ENCODE measurements at places on chromosomes 2 and 18.
A peak's percentile ranks its signal among the peaks of the same experiment; 100 is the strongest.

GRCh38 chr18:9787712-9788111, 79.6 kb downstream of the RAB31 start:
- DNase-seq, result no peak

GRCh38 chr2:188629753-188630527, 338.3 kb downstream of the GULP1 start:
- DNase-seq, result no peak

DNA sequence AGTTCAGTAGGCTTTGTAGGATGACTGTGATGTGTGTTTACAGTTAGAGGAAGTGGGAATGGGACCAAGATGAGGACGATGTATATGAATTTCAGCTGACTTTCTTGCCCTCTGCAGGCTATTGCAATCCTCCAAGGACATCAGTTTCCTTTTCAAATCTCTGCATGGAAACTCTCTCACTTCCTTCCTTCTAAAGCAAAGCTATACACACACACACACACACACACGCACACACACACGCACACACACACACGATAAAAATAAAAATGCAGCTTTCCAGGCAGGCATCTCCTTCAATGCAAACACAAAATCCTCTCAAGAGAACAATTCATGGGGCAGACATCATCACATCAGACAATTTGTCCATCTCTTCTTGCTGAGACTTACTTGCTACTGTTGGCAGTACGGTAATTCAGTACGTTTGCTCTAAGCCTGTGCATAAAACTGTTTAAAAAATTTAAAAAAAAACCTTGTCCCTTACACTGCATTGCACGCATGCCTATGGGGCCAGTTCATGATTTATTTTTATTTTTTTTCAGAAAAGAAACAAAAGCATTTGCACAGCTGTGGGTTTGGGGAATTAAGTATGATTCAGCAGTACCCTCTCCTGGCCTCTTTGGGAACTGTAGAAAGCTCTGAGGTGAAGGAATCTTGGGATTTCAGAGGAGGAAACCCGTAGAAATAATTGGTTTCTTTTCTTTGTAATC, 27.1 kb upstream of the ICOS start:
- DNase-seq, result no peak

GRCh38 chr2:72945450-72946019, 28.2 kb downstream of the EMX1 start:
- no peak for DNase-seq

GRCh38 chr2:111652038-111652437, 232.0 kb downstream of the ANAPC1 start:
- DNase-seq, result no peak

DNA sequence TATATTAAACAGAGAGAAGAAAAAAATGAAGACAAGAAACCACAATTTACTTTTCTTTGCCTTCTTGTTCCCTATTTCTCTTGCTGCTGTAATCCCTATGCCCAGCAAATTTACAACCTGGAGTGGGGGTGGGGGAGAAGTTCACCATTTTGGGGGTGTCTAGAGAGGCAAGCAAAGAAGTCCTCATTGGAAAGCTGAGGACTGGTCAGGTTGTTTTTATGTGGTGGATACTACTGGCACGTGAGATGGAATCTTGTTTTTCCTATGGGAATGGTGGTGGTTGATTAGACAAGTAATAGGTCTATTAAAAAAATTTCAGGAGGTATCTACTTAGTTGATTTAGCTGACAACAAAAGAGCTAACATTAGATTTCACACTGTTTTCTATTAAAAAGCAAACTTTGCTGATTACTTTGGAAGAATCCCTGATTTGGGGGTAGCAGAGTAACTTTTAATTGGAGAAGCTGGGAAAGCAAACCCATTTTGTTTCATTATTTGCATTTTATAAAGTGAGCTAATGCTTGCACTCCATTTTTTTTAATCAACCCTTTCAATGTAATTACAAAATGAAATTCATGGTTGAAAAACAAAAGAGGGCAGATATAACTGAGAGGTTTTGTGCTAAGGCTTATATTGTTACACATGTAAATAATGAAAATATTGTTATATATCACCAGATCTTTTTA, 6.0 kb downstream of the POU3F3 start:
- DNase-seq, result no peak

GRCh38 chr2:44559108-44559507, 197.4 kb downstream of the CAMKMT start:
- DNase-seq, result no peak

DNA sequence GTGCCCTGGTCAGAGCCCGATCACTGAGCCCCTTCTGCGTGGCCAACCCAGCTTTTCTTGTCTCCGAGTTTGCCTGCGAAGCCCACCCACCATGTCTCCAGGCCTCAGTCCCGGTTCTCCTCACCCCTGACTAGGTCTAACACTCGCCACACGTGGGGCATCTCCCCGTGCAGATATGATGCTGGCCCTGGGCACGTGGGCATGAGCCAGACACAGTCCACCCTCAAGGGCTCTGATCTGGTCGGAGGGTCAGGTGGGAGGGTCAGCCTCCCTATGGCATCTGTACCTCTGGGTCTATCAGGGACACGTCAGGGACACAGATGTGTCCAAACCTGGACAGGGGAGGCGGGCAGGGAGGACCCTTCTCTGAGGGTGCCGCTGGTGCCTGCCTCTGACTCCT, 95.4 kb downstream of the RHOB start:
- no peak for DNase-seq

DNA sequence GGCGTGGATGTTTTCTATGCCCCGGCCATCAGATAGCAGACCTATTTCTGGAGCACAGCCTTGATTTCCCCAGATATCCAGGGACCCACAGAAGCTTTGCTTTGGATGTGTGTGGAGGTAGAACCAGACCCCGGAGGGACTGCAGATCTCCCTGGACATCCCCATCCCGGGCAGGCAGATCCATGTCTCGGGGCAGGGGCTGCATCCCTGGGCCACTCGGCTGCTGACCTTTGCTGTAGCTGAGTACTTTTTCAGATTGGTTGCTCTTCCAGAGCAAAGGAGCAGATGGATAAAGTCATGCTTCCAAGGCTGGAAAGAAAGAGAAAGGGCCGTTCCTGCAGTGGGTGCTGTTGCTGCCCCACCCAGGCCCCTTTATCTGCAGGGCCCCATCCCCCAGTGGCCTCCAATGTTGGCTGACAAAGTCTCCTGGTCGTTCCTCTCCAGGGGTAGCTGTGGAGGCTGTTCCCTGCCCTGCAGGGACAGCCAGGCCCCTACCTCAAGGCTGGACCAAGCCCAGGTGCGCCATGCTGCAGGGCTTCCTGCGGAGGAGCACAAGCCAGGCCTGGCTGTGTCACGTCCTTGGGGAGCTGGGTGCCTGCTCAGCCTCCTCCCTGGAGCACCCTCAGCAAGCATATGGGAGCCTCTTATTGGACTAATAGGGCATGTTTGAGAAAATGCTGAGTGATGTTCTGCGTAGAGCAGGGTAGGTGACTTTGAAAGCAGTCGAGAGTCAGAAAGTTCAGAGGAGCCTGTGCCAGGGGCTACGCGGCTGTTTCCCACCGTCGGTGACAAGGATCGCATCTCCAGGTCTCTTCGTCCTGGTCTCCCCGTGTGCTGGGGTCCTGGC, 68.4 kb downstream of the TPO start:
- peak; percentile 14 for DNase-seq

- DNase-seq, result no peak
Observed at GRCh38 chr2:7417845-7418742, 500.9 kb downstream of the RNF144A start.

- DNase-seq, result no peak
Observed at GRCh38 chr2:29615183-29615582, 306.2 kb downstream of the ALK start.

GRCh38 chr2:96131152-96131812, 7.0 kb downstream of the ASTL start:
- DNase-seq, result no peak

GRCh38 chr2:68925295-68925896, 27.3 kb downstream of the GKN2 start:
- DNase-seq, result peak; percentile 57

DNA sequence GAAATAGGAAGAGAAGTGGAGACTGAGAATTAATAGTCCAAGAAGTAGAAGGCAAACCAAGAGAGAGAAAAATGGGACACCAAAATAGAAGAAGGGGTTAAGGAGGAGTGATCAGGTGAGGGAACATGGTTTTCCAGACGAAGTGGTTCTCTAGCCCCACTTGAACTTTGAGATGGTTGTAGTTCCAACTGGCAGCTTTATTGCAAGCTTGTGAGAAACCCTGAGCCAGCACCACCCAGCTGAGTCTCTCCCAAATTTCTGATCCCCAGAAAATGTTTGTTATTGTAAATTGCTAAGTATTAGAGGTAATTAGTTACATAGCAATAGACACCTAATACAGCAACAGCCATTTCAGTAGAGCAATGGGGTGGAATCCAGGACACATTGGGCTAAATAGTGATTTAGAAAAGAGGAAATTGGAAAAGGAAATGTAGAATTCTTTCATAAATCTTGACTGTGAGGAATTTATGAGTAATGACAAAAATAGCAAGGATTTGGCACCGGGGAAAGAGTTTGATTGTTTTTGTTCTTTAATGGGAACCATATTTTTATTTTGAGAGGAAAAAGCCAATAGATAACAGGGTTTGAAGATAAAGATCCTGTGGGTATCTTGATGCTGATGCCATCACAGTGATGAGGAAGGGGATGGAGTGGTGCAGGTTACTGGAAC, 62.1 kb upstream of the XDH start:
- no peak for DNase-seq

- DNase-seq, result no peak
Observed at GRCh38 chr2:168599738-168600137, 143.7 kb downstream of the CERS6 start.

GRCh38 chr2:70732766-70733645, 35.0 kb downstream of the ADD2 start:
- DNase-seq, result no peak

- no peak for DNase-seq
Observed at GRCh38 chr2:120826716-120827410, 91.2 kb downstream of the GLI2 start.

DNA sequence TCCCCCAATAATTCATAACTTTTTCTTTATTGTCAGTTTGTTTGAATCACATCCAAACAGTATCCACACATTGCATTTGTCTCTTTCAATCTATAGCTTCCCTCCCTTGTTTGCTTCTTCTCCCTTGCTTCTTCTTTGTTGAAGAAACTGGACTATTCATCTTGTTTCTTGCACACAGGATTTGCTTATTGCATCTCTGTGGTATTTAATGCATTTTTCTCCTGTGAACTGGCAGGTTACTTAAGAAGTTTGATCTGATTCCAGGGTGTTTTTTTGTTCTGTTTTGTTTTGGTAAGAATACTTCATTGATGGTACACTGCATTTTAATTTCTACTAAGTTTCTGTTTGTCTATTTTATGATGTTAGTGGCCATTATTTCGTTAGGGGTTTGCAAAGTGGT, 166.8 kb downstream of the CAMKMT start:
- DNase-seq, result no peak

DNA sequence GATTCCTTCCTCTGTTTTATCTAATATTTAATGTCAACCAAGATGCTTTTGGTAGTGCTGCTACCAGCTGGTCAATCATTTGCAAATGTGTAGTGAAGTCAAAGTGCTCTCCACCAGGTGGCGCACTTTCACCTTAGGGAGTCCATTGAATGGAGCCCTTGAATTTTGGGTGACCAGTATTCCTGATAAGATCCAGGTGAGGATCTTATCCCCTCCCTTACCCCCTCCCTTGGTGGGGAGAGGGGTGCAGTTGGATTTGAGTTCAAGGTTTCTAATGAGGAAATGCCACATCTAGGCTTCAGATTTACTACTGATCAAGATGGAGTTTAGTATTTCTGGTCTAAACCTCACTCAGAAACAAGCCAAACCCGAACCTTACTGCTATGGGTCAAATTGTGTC, 12.0 kb upstream of the E2F6 start:
- DNase-seq, result peak; percentile 68

DNA sequence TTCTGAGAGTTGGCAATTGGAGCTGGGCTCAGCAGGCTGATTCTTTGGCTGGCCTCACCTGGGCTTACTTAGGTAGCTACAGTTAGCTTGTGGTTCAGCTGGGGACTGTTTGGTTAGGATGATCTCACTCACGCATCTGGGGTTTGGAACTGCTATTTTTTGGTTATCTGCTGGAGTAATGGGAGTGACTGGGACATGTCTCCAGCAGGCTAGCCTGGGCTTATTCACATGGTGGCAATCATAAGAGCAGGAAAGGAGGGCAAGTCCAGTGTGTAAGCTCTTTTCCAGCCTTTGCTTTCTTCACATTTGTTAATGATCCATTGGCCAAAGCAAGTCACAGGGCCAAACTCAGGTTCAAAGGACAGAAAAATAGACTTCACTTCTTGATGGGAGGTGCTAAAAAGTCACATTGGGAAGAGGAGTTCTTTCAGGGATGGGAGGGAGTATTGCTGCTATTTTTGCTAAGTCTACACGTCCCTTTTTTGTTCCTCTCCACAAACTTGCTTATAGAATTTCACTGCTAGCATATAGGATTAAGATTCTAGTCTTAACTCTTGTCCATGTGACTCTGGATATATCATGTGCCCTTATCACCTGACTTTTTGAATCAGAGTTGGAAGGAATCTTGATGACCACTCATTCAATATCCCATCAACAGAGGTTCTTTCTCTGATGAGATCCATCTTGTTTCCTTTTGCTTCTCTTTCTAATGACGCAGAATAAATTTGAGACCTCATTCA, 174.0 kb downstream of the ZFP36L2 start:
- DNase-seq, result no peak

Measured in CD4-positive, alpha-beta T cell treated with Interleukin-15 for 1 hour (primary cell).